ENCODE measurements at places on chromosomes 6 and 20.

- no peak for DNase-seq
Measured at GRCh38 chr6:34602318-34603111, 46.4 kb upstream of the SPDEF start.

DNA sequence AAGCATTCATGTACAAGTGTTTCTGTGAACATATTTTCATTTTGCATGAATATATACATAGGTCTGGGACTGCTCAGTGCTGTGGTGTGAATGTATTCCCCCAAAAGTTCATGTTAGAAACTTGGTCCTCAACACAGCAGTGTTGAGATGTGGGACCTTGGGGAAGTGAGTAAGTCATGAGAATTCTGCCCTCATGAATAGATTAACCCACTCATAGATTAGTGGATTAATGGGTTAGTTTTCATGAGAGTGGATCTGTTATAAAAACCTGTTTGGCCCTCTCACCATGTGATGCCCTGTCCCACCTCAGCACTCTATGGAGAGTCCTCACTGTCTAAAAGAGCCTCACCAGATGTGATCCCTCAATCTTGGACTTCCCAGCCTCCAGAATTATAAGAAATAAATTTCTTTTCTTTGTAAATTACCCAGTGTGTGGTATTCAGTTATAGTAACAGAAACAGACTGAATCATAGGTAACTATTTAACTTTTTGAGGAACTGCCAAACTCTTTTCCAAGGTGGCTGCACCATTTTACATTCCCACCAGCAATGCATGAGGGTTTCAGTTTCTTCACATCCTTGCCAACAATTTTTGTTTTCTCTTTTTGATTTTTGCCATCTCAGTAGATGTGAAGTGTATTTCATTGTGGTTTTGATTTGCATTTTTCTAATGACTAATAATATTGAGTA is 45.3 kb downstream of the QRSL1 start:
- DNase-seq: no peak

DNA sequence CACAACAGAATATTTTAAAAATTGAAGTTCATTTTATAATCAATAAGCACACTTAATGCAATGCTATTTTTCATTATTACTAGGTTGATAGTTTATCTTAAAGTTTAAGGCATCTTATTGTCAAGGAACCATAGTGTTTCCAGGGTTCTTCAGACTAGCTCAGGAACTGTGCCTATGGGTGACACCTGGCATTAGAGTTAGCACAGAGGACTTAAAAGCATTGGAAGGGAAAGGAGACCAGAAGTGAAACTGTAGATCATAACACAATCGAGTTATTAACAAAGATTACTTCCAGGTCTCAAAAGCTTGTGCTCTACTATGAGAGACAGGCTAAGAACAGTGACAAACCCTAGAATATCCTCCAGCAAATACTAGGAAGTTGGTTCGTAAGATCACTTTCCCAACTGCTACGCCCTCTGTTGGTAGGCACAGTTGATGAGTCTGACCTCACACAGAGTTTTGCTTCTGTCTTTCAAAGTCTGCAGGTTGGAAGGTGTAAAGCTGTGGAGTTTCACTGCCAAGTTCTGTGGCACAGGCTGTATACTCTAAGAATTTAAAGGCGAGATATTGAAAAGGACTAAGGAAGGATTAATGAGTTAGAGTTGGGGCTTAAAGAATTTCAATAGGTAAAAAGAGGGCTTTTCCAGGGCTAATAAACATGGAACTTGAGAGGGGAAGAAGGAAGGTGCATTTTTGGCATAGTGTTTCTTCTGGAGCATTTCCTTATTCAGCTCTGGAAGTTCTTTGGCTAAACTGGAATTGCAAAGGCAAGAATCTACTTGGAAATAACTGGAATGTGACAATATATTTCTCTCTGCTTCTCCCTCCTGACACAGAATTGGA is 531.3 kb upstream of the JAG1 start:
- DNase-seq: no peak

DNA sequence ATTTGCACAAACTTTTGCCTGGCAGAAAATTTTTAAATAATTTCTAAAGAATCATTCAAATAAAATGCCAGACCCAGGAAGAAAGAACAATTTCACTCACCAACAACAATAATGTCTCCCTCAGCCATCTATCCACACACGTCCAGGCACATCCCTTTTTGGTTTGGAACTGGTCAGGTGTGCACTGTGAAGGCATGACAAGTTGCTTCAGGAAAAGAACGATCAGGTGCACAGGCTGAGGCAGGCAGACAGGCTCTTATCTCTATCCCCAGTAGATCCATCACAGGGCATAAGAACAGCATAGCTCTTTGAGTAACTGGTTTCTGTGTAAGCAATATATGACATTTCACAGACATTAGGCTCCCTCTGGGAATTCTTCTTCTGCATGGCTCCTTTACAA is 18.1 kb upstream of the NXT1 start:
- no peak for DNase-seq

GRCh38 chr6:79928478-79928998 is 18.8 kb downstream of the ELOVL4 start:
- no peak for DNase-seq

DNA sequence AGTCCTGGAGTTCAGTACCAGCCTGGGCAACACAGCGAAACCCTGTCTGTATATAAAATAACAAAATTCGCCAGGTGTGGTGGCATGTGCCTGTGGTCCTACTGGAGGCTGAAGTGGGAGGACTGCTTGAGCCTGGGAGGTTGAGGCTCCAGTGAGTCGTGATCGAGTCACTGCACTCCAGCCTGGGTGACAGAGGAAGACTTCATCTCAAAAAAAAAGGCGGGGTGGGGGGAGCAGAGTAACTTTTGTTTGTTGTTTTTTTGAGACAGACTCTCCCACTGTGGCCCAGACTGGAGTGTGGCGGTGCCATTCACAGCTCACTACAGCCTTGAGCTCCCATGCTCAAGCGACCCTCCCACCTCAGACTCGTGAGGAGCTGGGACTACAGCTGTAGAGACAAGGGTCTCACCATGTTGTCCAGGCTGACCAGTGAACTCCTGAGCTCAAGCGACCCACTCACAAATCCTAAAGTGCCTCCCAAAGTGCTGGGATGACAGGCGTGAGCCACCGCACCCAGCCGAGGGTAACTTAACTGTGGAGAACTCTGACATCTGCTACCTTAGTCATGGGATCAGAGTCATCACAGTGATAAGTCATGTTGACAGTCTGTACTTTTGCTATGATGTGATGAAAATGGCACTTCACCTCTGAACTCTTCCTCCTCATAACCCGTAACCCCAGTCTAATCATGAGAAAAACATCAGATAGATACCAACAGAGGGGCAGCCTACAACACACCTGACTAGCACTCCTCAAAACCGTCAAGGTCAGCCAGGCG is 16.5 kb downstream of the PEDS1 start:
- no peak for DNase-seq

GRCh38 chr20:4195499-4195898 is 180.1 kb upstream of the RNF24 start:
- no peak for DNase-seq

DNA sequence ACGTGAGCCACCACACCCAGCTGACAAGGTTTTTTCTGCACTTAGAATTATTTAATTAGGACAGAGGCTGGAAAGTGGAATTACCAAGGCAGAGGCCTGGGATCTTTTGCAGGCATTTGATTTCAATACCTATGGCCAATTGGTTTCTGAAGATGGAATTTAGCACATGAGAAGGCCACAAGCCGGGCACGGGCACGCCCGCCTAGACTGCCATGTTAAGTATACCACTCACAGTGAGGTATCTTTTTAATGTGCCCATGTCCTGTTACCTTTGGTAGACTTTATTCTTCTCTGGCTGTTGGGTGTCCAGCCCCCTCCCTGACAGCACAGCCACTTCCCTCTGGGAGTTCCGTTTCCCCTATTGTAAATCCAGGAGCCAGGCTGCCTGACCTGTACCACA is 18.0 kb upstream of the TAF8 start:
- no peak for DNase-seq

DNA sequence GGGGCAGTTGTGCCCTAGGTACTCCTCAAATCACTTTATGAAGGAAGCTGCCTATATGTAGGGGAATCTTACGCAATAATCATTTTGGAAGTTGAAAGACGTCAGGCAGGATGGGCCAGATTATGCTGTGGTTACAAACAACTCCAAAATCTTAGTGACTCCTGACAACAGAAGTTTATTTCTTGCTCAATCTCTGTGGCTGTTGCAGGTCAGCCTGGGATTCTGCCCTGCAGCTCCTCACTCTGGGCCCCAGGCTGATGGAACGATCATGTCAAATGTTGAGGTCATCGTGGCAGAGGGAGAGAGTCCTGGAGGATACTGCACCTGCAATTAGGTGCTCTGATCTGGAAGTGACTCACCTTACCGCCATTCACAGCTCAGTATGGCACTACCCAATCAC is 88.4 kb downstream of the ZDHHC14 start:
- DNase-seq: no peak

DNA sequence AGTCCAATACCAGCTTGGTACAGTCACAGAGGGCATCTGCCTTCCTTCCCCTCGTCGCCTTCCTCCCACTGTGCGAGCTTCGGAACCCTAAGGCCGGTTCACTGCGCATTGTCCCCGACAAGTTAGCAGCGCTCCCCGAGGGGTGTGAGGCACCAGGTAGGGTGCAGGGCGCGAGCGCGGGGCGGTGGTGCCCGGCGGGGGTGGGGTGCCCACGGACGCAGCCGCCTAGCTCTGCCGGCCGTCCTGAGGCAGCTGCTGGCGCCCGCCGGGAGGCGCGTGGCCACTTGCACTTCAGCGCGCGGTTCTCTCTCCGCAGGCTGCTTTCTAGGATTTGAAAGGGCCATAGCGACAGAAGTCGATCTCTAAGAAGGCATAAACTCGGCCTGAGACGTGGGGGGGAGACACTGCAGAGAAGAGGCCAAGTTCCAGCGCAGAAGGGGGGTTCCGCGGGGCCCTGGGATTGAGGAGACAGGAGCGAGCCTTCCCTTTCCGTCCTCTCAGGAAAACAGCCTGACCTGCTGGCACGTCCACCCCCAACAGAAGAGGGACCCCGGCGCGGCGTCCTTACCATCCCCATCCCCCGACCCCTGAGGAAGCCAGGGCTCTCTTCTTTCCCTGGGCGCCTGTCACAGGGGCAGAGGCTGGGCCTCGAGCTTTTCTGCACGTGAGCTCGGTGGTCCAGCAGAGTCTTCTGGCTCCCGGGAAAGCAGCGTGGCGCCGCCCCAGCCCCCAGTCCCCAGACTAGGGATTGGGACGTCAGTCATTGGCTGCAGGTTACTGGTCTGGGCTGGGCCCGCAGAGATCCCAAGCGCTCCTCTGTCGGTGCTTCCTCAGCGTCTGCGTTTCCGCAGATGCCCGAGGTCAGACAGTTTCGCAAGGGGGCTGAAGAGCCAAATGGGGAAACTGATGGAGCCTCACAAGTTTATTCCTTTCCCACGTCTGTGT is 15.6 kb upstream of the PRDM13 start:
- DNase-seq: no peak

GRCh38 chr6:124517339-124517738 is 444.9 kb upstream of the RNF217 start:
- no peak for DNase-seq

DNA sequence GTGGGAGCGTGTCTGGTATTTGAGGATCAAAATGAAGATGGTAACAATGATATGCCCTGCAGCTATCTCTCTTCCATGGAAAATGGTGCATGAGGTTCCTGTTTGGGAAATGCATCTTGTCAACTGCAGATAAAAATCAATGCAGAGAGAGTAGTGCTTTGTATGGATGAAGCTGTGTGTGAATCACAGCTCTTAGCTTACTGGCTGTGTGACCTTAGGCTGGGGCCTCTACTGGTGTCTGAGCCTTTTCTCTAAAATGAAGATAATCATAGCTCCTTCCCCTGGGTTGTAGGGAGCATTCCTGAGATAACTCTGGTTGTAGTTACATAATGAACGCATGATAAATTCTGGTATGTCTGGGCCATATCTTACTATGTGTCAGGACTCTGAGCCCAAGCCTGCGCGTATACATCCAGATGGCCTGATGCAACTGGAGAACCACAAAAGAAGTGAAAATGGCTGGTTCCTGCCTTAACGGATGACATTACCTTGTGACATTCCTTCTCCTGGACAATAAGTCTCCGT is 19.6 kb downstream of the ANGPT4 start:
- no peak for DNase-seq

GRCh38 chr20:62766716-62767115 is 29.6 kb upstream of the MRGBP start:
- no peak for DNase-seq

- DNase-seq: no peak
Measured at GRCh38 chr6:38169221-38169976, 349.9 kb downstream of the ZFAND3 start.

DNA sequence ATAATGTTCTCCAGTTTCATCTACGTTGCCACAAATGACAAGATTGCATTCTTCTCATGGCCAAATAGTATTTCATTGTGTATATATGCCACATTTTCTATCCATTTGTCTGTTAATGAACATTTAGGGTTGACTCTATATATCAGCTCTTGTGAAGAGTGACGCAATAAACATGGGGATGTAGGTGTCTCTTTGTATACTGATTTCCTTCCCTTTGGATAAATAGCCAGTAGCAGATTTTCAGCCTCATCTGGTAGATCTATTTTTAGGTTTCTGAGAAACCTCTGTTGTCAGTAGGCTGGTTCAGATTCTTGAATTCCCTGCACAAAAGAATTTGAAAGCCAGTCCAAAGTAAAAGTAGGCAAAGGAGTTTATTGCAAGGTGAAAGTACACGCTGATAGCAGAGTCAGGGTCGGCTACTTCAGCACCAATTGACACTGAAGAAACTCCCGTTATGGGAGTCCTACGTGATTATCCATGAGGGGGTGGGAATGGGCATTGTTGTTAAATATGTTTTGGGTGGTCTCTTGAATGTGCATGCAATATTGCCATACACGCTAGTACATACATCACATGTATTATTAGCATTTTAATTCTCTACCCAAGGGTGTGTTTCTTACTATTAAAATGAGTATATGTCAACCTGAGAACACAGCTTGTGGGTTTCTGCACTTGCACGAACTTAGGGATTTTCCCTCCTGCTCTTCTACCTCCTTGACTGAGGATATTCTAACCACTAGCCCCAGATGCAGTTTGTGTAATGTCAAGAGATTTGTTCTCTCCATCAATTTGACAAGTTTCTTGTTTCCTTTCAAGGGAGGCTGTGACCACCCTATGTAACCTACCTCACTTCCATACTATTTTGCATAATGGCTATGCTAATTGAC is 14.4 kb upstream of the SLC17A2 start:
- no peak for DNase-seq

GRCh38 chr6:52388790-52389189 is 26.8 kb downstream of the PAQR8 start:
- DNase-seq: no peak

DNA sequence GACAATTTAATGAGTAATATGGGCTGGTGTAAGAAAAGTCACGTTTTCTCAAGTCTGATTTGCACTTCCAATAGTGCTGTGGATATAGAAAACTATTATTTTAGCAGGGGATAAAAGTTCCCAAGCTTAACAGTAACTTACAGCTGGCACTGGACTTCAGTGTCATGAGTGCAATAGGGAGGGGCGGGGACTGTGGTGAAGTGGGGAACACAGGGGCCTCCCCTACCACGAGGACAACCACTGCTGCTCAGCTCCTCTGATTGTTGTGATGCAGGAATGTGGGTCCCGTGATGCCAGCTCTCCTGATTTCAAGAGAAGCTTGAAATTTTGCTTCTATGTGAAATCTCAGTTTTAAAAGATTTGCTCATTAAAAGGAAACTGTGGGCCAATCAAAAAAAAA is 24.0 kb downstream of the SLC13A3 start:
- no peak for DNase-seq

GRCh38 chr6:11705069-11705468 is 73.5 kb downstream of the ADTRP start:
- DNase-seq: no peak

All from activated CD8-positive, alpha-beta memory T cell treated with anti-CD3 and anti-CD28 coated beads for 1 hour (primary cell).